GM23248 (cell line): ENCODE measurements at places on chromosomes 6 and 20.

GRCh38 chr20:50866831-50867230 is 64.4 kb downstream of the ADNP start:
- DNase-seq = no peak

DNA sequence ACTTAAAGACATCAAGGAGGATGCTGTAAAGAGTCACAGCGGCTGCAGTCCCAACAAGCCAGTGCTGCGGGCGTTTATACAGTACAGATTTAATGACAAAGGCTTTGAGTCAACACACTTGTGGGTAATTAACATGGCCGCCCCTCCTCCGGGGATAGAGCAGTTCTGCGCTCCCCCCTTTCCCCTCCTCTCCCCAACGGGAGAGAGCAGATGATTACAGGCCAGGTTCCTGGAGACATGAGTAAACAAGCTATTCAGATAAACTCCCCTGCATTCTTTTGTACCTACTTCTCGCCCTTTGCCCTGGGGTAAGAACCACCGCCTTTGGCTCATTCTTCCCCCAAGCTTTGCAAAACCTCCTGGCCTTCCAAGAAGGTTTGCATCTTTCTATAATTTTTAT is 23.6 kb upstream of the FABP7 start:
- no peak for DNase-seq

DNA sequence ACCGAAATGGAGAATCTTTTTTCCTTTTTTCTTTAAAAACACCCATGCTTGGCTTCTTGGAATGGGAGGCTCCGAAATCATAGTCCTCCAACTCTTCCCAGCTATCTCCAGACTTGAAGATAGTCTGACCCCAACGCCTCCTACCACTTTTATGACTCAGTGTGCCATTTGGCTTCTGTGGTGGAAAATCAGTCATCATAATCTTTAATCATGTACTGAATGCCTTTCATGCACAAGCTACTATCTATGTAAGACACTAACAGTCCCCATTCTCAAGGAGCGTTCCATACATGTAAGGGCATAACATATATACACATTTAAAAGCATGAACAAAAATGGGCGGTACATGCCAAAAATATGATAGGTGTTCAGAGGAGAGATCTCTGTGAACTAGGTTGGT is 44.1 kb downstream of the TMEM14B start:
- DNase-seq = no peak

- DNase-seq = no peak
Observed at GRCh38 chr6:92820601-92821000, 598.8 kb downstream of the EPHA7 start.

DNA sequence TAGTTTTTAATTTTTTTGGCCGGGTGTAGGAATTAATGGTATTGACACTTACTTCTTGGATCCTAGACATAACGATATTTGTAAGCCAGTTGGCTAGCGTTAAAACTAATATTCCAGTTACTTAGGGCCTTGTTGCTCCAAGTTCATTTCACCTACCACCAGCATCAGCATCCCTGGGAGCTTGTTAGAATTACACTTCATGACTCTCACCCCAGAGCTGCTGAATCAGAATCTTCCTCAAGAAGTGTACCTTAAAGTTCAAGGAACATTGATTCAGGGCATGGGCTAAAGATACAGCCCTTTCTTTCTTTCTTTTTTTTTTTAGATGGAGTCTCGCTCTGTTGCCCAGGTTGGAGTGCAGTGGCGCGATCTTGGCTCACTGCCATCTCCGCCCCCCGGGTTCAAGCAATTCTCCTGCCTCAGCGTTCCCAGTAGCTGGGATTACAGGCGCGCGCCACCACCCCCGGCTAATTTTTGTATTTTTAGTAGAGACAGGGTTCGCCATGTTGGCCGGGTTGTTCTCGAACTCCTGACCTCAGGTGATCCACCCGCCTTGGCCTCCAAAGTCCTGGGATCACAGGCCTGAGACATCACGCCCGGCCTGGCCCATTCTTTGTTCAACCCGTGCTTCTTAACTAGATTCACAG is 1.1 kb downstream of the SLX4IP start:
- no peak for DNase-seq

DNA sequence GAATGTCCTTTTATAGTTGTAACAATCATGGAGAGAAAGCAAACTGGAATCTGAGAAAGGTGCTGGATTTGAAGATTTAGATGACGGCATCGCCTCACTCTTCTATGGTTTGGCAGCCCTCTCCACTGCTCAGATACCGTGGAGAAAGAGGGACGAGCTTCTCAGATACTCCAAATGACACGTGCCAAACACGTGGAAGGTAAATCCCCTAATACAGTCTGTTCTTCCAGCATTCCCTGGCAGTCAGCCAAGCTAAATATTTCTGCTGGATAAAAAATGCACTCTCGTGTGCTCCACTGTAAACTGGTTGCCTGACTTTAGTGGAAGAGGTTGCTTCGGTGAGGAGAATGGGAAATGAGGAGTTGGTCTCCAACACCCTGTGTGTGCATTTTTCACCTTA is 16.7 kb upstream of the PRDM1 start:
- peak; percentile 52 for DNase-seq

DNA sequence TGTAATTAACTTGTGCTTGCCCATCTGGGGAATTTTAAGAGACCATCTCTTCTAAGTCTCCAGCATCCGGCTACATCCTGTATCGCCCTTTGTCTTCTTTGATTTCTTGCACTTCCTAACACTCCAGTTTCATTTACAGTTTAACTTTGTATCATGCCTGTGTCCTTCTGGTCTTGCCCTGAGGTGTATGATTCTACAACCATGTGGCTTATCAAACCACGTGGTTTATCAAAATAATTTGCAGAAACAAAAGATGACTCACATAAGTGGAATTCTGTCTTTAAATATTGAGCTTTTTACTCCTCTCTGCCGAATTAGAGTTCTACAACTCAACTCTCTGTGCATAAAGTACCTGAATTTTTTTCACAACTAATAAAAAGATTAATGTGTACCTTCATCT is 580.7 kb downstream of the KIF16B start:
- no peak for DNase-seq

GRCh38 chr6:96724641-96725040 is 112.6 kb downstream of the GPR63 start:
- DNase-seq = no peak

GRCh38 chr20:35476288-35476687 is 20.9 kb downstream of the CEP250 start:
- DNase-seq = no peak

DNA sequence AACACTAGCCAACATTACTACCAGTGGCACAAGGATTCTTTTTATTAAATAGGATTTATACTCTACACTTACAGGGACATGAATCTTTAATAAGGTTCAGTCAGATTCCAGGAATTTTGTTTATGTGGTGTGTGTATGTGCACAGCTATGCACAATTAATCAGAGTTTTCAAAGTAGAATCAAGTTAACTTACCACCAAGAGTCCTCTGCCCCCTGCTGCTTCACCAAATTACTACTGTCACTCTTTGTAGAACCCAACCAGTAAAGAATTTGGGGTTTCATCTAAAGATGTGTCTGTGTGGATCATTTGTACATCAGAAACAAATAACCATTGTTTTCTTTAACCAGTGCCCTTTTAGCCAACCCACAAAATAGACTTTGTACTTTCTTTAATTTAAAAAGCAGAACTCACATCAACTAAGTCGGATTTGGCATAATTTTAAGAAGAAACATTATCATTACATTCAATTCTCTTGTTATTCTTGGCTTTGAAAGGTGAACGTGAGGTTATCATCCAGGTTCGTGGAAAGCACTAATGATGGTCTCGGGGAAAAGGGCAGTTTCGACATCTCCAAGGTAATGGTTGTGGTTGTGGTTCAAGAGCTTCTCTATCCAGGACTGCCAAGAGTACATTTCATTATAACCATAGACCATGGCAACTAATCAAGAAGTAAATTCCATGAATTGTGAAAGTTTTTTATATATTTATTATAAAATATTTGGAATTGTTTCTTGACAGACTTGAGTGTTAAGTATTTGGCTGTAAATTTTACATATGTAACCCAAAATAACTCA is 514.3 kb upstream of the ID4 start:
- peak; percentile 61 for DNase-seq

GRCh38 chr6:170437719-170438401 is 115.2 kb downstream of the PSMB1 start:
- DNase-seq = peak; percentile 27

GRCh38 chr6:18328540-18328939 is 58.6 kb upstream of the RNF144B start:
- DNase-seq = no peak

DNA sequence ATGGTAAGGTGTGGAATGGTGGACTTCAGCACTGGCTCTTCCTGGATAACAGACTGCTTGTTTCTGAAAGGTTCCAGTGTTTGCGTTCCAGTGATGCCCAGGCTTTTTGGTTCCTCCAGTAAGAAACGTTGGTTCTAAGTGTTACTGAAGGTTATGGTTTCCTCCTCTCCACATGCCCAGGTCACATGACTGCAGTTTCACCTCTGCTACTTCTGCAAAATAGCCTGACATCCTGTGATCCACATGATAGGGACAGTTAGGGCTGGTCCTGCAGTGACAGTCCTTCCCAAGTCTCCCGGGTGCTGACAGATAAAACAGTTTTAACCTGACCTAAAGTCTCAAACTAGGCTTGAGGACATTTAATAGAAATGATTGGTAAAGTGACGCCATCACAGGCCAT is 132.2 kb upstream of the CST7 start:
- DNase-seq = no peak

DNA sequence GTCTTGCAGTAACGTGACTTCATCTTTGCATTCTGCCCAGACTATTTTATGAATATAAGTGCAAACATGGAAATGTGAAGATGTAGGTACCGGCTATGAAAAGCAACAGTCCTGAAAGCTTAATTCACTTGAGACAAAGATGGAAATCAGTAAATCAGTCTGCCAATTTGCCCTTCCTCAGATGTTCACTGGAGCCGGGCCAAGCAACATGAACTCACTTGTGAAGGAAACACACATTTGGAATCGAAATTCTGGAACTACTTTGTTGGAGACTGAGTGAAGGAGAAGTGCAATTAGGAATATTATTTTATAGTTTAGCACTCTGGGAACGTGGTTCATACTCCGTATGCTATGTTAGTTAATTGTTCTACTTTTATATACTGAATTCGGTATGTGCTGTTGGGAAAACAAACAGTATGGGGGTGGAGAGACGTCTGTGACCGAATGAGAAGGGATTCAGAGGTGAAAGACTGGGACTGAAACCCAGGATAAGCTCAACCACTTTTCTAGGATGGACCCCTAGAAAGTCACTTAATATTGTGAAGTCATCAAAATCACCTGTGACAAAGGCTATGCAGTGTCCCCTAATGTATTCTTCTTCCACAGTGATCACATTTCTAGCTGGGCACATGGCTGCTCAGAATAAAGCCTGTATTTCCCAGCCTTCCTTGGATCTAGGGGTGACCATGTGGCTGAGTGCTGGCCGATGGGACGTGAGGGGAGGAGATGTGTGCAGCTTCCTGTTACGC is 95.5 kb downstream of the PREX1 start:
- DNase-seq = no peak

DNA sequence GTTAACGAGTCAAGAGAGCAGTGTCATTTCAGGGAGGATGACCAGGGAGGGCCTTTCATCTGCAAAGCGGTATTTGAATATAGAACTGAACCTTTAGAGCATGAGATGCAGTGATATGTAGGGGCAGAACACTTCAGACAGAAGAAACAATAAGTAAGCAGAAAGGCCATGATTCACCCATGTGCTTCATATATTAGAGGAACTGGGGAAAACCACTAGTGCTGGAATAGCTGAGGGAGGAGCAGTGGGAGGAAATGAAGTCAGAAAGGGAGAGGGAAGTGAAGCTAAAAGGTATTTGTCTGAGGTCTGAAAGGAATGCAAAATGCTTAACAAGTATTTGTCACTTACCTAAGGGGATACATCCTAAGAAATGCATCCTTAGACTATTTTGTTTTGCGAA is 391.2 kb downstream of the ADGRB3 start:
- peak; percentile 22 for DNase-seq

DNA sequence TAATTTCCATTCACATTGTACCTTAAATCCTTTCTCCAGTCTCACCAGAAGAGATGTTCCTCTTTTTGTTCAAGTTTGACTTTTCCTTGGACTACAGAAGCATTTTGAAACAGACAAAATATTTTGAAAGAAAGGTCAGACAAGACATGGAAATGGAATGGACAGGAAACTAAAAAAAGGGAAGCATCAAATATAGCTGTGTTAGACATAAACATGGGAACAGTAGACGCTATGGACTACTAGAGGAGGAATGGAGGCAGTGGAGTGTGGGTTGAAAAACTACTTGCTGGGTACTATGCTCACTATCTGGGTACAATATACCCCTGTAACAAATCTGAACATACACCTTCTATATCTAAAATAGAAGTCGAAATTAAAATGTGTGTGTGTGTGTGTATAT is 4.1 kb upstream of the FAM135A start:
- no peak for DNase-seq

DNA sequence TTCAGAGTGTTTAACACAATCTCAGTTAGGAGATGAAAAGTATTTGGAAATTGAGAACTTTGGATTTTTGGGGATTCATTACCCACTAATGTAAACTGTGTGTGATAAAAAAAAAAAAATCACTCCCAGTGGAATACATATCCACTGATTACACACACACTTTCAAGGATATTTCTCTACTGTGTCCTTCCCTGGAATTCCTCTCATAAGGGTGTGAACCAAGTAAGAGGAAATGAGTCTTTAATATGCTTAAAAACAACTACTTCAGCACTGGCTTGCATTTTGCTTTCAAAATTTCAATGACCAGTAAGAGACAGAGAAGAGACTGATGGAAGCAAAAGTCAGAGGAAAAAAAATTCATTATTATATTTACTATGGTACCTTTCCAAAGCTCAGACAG is 24.5 kb upstream of the MYCT1 start:
- DNase-seq = peak; percentile 11

- no peak for DNase-seq
Observed at GRCh38 chr20:20212675-20213096, 155.2 kb upstream of the INSM1 start.

DNA sequence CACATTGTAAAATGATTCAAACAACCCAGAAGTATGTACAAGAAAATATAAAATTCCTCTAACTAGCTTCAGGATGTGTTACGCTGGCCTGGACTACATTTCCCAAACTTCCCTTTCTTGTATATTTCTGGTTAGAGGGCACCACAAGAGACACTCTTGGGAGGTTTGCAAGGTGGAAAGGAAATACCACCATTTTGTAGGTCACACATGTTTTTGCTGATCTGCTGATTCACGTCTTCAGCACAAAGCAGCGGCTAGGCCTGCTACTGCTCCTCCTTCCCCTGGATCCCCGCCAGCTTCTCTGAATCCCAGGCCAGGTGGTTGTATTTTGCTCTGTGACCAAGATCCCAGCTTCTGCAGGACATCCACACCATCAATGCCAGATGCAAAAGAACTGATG is 104.2 kb downstream of the AGPAT4 start:
- peak; percentile 64 for DNase-seq

DNA sequence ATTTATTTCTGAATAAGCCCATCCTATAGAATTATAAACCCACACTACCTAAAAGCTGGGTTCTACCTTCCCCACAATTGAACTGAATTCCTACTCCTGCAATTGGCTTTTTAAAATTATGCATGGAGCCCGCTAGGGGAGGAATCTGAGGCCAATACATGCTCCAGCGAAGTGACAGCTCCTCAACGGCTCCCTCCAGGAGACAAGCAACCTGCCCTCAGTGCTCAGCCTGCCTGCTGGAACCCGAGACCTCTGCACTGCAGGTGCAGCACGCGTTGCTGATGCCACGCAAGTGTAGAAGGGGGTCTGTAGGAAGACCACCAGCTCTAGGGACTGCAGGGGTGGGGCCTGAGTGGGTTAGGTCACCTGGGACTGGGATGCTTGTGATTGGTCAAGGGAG is 170.2 kb upstream of the CDYL start:
- no peak for DNase-seq
